ENCODE measurements at places on chromosomes 5 and 9. TPM values are rescaled to one million over a fixed set of nuclear protein-coding genes. Genes with fewer than 3 reads are reported as not detected.

The NAIP gene
- 0.68 TPM for total RNA-seq

The DMAC1 gene
- 31.1 TPM for total RNA-seq

The RUSC2 gene
- 19.1 TPM for total RNA-seq

The CDH9 gene
- total RNA-seq = not detected

The FOXD4 gene
- not detected for total RNA-seq

The KCNT1 gene
- not detected for total RNA-seq

The IFNA13 gene
- not detected for total RNA-seq

The SLC36A3 gene
- not detected for total RNA-seq

The FBXO38 gene
- 37.0 TPM for total RNA-seq

The FOXI1 gene
- total RNA-seq = not detected

The BTNL3 gene
- total RNA-seq = not detected

The UBE2D2 gene
- total RNA-seq = 140 TPM

The SPAAR gene
- 2.6 TPM for total RNA-seq

The TAF11L9 gene
- not detected for total RNA-seq

The PCDHGB1 gene
- not detected for total RNA-seq

The NKD2 gene
- 2.1 TPM for total RNA-seq

The TRPM6 gene
- not detected for total RNA-seq

The PRELID2 gene
- 32.9 TPM for total RNA-seq

The DAB2IP gene
- 30.0 TPM for total RNA-seq

The FKBP15 gene
- 7.7 TPM for total RNA-seq

The PCDHGA4 gene
- total RNA-seq = not detected

The DUSP1 gene
- 36.6 TPM for total RNA-seq

The SELENOP gene
- not detected for total RNA-seq

The TEK gene
- not detected for total RNA-seq

The OR1Q1 gene
- total RNA-seq = not detected

The NTNG2 gene
- 0.37 TPM for total RNA-seq

The SPOCK1 gene
- not detected for total RNA-seq

The FAM78A gene
- total RNA-seq = 7.4 TPM

The KCNMB1 gene
- not detected for total RNA-seq

The FABP6 gene
- 5.0 TPM for total RNA-seq

The PLPP1 gene
- total RNA-seq = 7.6 TPM

The IL9 gene
- total RNA-seq = not detected

The ANKRD34B gene
- not detected for total RNA-seq

The GLRA1 gene
- total RNA-seq = not detected

All from G401 (cell line).